ENCODE measurements at places on chromosomes 7 and 10. TPM values are rescaled to one million over a fixed set of nuclear protein-coding genes. Genes with fewer than 3 reads are reported as not detected.

The OIT3 gene
- total RNA-seq, result 0.18 TPM

- DNase-seq, result no peak
- H3K4me3 ChIP-seq, result no peak overlapping the region
- H3K27me3 ChIP-seq, result peaks cover 22% of the 10 kb centered on the region
Observed at GRCh38 chr10:101020427-101021075, 10.4 kb downstream of the PDZD7 start.

DNA sequence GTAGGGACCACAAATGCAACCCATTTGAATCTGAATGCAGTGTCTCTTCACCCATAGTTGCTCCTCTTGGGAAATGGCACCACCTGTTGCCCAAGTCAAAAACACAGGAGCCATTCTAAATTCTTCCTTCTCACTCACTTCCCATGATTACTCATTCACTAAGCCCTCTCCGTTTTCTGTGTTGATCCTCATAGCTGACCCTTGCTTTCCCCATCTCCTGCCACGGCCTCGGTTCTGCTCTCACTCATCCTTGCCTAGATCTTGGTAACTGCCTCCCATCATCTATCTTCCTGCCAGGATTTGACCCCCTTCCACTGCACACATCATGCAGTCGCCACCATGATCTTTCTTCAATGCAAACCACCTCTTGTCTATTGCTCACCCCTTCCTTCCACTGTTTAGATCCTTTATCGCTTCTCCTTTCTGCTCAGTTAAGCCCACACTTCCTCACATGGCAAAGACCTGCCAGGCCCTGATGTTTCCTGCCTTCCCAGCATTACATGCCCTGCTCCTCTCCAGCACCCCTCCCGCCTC, 19.0 kb upstream of the CPN1 start:
- H3K4me1 ChIP-seq, result no peaks in the 10 kb centered on the region
- H3K36me3 ChIP-seq, result no peaks in the 10 kb centered on the region
- no peak overlapping the region for H3K4me3 ChIP-seq

The DOCK4 gene
- 78.5 TPM for total RNA-seq

GRCh38 chr7:2210551-2211258, 22.0 kb downstream of the MAD1L1 start:
- no peak overlapping the region for H3K27ac ChIP-seq
- H3K27me3 ChIP-seq, result no peaks in the 10 kb centered on the region
- H3K36me3 ChIP-seq, result peaks cover 65% of the 10 kb centered on the region
- H3K4me3 ChIP-seq, result no peak overlapping the region
- peak; percentile 36 for DNase-seq

DNA sequence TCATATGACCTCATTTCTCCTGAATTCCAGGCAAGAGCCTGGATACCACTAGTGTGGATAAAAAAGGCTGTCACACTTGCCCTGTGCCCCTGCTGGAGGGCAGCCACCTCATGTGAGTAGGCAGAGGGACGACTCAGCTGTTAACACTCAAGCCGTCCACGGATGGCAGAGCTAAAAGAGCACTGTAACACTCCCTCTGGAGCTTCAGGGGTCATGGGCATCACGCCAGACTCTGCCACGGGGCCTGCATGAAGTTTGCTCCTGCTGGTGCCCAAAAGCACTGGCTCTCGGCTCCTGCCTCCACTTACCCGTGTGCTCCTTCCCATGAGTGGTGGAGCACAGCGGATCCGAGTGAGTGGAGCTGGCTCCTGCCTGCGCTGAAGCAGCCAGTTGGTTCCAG, 919.8 kb upstream of the C7orf33 start:
- no peak for DNase-seq
- H3K27me3 ChIP-seq, result no peaks in the 10 kb centered on the region
- no peaks in the 10 kb centered on the region for H3K36me3 ChIP-seq
- no peaks in the 10 kb centered on the region for H3K4me1 ChIP-seq
